Renal cortical epithelial cell (primary cell): ENCODE measurements at places on chromosomes 5 and 9. TPM values are rescaled to one million over a fixed set of nuclear protein-coding genes. Genes with fewer than 3 reads are reported as not detected.

The CDKN2B gene
- total RNA-seq = 27.5 and 37.0 TPM in 2 replicates

The WDR38 gene
- not detected in 2 replicates for total RNA-seq

The OBP2B gene
- not detected in 2 replicates for total RNA-seq

The GARNL3 gene
- total RNA-seq = 9.0 and 13.9 TPM in 2 replicates

The HRCT1 gene
- total RNA-seq = 0.45 TPM in 1 of 2 replicates, not detected in the other

The TPPP gene
- total RNA-seq = 0.17 and 0.25 TPM in 2 replicates

The ANKRD34B gene
- 4.4 and 4.5 TPM in 2 replicates for total RNA-seq

The RABL6 gene
- total RNA-seq = 51.1 and 61.0 TPM in 2 replicates

The PDGFRB gene
- total RNA-seq = 0.30 and 0.52 TPM in 2 replicates

GRCh38 chr5:6545770-6546690 is 86.8 kb downstream of the NSUN2 start:
- no peak for DNase-seq

DNA sequence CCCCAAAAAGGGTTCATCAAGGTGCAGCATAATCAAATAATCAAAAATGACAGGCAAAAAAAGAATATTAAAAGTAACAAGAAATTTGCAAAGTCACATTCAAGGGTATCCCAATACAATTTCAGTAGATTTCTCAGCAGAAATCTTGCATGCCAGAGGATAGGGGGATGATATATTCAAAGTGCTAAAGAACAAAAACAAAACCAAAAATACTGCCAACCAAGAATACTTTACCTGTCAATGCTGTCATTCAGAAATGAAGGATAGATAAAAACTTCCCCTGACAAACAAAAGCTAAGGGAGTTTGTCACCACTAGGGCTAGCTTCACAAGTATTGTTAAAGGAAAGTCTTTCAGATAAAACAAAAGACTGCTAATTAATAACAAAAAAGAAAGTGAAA is 68.7 kb upstream of the EDIL3 start:
- DNase-seq = no peak

GRCh38 chr9:95457769-95458168 is 59.0 kb downstream of the PTCH1 start:
- DNase-seq = no peak

DNA sequence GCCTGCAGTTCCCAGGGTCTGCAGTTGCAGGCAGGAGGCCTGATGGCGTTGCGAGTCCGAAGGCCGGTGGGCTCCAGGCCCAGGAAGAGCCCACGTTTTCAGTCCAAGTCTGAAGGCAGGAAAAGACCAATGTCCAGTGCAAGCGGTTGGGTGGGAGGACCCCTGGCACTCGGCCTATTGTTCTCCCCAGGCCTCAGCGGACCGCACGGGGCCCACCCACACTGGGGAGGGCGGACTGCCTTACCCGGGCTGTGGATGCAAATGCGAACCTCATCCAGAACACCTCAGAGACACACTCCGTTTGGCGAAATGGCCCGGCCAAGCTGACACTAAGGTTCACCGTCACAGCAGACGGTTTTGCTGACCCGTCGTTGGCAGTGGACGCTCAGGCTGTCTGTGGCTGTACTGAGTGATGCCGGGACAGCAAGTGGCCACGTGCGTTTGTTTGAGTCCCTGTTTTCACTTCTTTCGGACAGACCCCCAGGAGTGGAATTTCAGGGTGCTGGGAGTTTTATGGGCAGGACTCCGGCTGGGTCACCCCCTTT is 10.2 kb upstream of the SEC16A start:
- DNase-seq = no peak

DNA sequence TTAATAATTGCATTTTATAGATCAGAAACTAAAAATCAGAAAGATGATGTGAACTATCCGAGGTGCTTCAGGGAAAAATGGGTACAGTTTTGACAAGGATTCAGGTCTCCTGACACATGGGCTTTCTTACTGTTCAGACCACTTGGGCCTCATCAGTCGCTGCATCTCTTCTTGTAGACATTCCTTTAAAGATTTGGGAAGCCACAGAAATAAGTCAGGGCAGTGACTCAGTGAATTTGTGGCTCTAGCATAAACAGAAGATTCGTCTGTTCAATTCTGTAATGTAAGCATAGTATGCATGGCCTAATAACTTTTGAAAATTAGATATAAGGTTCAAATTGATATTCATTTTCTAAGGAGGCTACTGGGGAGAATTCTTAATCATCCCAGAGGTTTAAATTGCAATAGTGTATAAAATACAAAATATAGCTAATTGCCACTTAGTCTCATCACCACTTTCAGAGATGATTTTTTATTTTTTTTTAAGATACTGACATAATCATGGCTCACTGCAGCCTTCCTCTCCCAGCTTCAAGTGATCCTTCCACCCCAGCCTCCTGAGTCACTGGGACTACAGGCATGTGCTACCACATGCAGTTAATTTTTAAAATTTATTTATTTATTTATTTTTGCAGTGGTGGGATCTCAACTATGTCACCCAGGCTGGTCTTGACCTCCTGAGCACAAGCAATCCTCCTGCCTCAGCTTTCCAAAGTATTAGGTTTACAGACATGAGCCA is 48.9 kb downstream of the RASEF start:
- DNase-seq = no peak

GRCh38 chr5:5752844-5753243 is 330.4 kb downstream of the ICE1 start:
- no peak for DNase-seq

DNA sequence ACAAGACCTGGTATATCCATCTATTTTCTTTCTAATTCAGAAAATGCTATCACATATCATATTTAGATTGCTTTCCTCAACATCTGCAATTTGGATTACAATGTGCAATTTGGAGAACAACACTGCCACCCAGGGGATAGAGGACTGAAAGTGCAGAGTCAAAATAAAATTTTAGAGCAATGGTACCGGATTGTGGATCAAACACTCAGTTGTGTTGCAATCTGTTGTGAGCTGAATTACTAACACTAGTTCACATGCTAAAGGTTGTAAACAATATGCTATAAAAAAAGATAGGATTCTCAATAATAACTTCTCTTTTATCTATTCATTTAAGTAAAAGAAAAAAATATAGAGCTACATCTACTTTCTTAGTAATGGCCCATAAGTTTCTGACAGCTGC is 11.9 kb upstream of the SRFBP1 start:
- peak; percentile 59 for DNase-seq

DNA sequence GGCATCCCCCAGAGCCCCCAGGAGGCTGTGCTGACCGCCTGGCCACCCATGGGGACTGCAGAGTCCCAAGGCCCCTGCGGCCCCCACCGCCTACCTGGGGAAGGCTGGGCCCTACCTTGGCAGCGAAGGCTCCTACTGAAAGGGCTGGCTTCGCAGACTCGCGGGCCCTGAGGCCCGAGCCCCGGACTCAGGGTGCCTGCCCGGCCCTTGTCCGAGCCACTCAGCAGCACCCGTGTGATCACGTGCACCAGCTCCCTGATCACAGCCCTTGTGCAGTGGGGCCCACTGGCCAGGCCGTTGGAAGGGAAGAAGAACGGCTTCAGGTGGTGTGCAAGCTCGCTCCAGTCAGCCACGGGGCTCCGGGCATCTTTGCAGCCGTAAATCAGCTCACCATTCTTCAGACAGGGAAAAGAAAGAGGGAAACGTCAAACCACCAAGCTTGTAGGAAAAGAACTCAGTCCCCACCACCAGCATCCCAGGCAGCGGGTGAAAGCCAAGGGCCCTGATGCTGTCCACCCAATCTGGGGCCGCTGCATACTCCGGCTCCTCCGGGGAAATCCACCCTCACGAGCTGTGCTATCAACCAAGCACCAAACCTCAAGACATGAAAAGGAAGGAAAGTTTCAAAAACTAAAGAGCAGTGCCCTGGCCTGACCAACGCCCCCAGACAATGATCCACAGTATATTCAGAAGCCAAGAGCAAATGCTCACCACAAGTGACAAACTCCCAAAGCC is 31.9 kb downstream of the IPPK start:
- no peak for DNase-seq

GRCh38 chr5:119330367-119331183 is 25.2 kb upstream of the TNFAIP8 start:
- no peak for DNase-seq

DNA sequence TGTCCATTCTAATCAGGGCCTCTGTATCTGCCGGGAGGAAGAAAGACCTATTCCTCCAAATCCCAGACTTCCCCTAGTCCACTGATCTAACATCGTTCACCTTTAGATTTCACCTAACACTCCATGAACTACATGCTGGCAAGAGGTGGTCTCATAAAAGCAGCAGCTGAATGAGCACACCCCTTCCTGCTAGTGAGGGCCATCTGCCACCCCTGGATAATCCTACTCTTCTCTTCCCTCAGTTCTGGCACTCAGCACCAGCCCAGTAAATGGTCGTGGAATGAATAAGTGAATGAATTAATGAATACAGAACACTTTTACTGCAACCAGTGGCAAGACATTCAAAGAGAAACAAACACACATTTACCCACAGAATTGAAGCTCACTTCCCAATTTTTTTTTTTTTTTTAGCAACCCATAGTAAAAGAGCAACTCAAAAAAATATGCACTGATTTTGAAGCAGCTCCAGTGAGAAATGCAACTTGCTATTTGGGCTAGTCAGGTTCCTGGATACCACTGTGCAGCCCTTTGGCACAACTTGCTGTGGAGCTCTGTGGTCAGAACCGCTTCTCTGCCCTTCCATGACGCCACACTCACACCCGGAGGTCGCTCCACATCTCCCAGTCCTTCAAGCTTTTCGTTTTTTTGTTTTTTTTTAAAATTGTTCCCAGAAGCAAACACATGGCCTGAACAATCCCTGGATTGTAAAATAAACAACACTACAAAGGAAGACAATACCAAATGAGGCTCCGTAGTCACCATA is 6.2 kb downstream of the RNF183 start:
- no peak for DNase-seq

GRCh38 chr9:126849591-126850225 is 10.7 kb upstream of the ZBTB34 start:
- no peak for DNase-seq

DNA sequence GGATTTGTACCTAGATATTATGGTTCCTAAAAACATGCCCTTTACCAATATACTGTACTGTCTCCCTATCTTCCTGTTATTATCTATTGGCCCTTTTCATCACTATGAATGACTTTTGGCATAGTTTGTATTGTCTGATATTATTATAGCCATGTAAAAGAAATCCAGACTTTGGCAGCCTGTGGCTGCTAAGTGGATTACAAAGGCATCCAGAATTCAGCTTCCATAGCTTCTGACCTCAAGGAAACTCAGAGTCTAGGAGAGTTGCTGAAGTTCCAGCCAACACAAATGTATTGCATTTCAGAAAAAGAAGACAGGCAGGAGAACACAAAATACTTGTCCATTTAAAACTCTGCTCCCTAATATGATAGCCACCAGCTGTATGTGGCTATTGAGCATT is 319.2 kb upstream of the MPDZ start:
- no peak for DNase-seq

DNA sequence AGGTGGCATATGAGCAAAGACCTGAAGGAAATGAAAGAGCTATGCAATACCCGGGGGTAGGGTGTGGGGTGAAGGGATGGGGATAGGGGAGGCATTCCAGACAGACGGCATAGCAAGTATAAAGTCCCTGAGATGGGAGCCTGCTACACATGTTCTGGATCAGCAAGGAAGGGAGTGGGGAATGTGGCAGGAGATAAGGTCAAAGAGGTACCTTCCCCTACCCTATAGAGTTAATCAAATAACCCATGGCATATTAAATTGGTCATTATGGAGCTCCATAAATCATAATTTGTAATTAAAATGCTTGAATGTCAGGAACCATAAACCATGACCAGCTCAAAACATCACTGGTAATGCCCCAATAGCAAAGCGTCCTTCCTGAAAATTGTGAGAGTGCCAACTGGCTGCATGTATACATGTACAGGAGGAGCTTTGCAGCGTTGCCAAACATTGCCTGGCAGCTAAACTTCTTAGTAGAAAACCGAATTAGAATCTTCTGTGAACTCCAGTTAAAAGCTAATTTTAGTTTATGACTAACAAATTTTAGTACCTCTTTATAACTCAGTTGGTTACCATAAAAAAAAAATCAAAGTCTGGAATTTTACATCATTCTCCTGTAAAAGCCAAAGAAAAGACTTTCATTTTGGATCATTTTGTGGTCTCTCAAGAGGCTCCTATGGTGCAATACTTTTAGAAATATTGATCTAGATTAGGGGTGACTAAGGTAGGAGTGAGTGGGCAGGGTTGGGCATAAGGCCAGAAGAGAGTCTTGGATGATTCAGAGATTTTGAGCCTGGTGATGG is 4.7 kb downstream of the DNAI1 start:
- peak; percentile 49 for DNase-seq

DNA sequence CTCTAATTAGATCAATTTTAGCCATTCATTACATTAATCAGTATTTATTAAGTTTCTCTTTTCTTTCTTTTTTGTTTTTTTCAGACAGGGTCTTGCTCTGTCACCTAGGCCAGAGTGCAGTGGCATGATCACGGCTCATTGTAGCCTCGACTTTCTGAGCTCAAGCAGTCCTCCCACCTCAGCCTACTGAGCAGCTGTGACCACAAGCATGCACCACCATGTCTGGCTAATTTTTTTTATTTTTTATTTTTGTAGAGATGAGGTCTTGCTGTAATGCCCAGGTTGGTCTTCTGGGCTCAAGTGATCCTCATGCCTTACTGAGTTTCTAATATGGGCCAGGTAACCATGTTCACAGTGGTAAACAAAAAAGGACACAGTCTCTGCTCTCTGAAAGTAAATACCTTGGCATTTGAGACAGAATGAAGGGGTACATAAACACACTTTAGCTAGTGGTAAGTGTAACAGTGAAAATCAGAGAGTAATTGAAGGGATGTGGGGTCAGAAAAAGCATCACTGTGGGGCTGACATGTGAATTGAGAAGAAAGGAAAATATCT is 336.3 kb downstream of the ADGRV1 start:
- DNase-seq = no peak

- no peak for DNase-seq
These were observed 832.1 kb upstream of the ZNF608 start for GRCh38 chr5:125578551-125578950.

DNA sequence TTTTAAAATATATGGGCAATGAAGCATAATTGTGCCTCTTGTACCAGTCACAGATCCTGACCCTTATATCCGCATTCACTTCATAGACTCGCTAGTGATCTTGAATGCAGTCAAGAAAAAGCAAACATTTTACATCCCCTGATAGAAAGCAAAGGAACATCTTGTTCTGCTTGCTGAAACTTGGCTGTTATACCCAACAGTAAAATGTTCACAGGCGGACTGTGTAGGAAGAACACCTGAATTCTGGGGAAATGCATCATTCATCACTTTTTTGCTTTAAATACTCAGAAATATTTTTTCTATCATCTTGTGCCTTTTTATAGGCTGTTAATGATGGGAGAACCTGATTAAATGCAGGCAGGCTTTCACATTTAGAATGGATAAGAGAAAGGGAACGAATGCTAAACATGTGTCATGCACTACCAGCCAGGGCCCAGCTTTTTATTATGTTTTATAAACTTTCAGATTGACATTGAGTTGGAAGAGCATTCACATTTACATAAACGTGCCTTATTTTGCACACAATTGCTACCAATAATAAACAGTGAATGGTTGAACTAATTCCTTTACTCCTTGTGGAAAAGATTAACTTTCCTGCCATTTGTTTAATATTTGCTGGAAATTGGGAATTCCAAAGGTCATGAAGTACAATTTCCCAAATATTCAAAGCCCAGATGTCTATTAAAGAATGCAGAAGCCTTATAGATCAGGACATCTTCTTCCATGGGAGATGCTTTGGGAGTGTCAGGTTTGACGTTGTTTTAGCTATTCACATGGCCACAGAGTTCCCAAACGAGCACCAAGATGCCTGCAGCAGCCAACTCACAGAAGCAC is 756.2 kb downstream of the TLE1 start:
- no peak for DNase-seq
